HCT116 (cell line): ENCODE measurements at places on chromosomes 16 and 17. TPM values are rescaled to one million over a fixed set of nuclear protein-coding genes. Genes with fewer than 3 reads are reported as not detected.

Gene PRSS21
- 0.39 TPM for total RNA-seq

GRCh38 chr17:21034340-21035235 lies 8.2 kb downstream of the USP22 start:
- DNase-seq: no peak

- no peak for DNase-seq
Observed at GRCh38 chr16:66843191-66843590, 1.0 kb upstream of the CA7 start.

Gene MPHOSPH6
- total RNA-seq: 52.2 TPM

GRCh38 chr17:19290066-19290705 lies 53.0 kb downstream of the EPN2 start:
- no peak for DNase-seq

DNA sequence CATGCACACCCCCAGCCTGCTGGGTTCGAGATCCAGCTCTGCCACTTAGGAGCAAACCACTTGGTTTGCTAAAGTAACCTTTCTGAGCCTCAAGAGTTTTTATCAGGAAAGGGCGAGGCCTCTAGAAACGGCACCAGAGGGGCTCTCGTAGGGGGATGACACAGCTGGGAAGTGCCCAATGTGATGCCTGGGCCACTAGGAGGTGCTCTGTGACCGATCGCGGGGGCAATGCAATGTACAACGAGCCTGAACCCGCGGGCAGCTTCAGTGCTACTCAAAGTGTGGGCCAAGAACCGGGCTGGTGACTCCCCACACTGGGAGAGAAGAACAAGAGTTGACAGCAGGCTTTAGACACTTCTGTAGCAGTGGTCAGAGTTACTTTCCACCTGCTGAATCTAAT lies 9.4 kb downstream of the C16orf89 start:
- DNase-seq: peak; percentile 37

Gene SHISA6
- total RNA-seq: not detected

DNA sequence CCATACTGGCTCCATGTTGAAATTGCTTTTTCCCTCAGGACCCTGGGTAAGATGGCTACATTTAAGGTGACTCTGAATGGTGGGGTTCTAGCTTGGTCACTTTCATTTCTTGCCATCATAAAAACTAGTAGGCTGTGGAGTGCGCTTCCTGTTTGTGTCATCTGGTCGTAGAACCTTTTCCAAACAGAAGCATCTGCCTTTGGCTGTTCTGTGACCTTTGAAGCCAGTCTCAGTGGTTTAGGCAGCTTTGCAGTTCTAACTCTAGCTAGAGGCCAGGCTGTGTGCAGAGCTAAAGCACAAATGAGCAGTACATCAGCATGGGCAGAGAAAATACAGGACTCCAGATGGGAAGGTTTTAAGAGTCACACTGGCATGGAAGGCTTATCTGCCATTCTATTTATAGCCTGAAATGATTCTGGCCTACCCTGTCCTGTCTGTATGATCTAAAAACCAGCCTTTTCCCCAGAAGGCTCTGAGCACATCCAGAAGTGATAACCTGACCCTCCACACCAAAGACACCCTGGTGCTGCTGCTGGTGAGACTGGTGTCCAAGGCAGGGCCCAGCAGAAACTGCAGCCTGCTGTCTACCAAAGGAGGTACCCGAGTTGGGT lies 8.6 kb downstream of the ESRP2 start:
- DNase-seq: no peak

DNA sequence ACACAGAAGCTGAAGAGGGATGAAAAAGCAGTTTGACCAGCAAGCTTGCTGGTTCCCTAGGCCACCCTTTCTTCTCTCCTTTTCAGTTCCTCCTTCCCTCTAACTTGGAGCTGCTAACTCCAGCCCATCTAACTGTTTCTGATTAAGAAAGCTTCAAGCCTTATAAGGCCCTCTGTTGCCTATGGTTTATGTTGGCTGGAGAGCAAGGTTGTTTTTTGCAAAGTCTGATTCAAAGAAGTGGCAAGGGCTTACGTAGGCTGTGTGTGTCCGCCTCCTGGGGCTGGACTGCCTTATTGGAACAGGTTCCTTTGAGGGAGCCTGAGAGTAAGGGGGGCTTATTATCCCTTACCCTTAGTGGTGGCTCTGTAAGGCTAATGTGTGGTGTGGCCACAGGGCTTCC lies 7.1 kb downstream of the AKAP1 start:
- DNase-seq: no peak

GRCh38 chr17:58184986-58185761 lies 7.4 kb upstream of the EPX start:
- DNase-seq: no peak

- no peak for DNase-seq
Observed at GRCh38 chr17:11492511-11492910, 105.8 kb upstream of the DNAH9 start.

DNA sequence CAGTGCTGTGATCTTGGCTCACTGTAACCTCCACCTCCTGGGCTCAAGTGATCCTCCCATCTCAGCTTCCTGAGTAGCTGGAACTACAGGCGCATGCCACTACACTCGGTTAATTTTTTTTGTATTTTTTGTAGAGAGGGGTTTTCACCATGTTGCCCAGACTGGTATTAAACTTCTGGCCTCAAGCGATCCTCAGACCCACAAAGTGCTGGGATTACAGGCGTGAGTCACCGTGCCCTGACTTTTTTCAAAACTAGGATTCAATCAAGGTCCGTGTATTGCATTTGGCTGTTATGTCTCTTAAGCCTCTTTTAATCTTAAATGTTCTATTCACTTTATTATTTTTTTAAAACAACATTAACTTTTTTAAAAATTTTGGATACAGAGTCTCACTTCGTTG lies 4.3 kb upstream of the CCL22 start:
- DNase-seq: no peak

DNA sequence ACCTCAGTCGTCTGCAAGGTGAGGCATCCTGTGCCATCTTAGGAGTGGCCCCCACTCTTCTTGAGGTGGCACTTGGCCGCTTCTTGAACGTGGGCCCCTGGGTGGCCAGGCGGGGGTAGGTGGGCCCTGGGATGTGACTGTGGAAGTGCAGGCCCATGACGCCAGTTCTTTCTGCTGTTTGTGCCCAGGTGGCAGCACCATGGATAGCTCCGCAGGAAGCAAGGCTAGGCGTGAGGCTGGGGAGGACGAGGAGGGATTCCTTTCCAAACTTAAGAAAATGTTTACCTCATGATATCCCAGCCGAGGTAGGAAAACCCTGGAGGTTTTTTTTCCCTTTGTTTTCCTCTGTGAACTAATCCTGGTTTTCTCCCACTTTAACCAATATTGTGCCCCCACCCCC lies 19.8 kb downstream of the NMRAL1 start:
- DNase-seq: no peak

DNA sequence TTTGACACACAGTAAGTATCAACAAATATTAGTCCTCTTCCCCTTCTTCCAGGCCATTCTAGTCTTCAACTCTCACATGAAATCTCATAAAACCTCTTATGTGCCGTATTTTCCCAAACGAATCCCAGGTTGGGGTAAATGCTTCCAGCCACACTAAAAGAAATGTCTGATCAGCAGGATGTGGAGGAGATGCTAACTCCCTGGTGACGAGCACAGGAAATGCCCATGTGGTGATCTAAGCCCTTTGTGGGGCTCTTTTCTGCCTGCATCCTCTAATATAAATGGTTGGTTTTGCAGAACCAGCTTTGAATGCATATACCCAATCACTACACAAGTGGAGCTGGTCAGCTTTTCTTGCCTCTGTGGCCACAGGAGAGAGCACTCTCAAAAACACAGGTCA lies 498.2 kb upstream of the ERCC4 start:
- DNase-seq: no peak

- DNase-seq: no peak
Observed at GRCh38 chr17:62206550-62206949, 141.5 kb upstream of the MED13 start.

Gene MMP15
- 38.5 TPM for total RNA-seq

DNA sequence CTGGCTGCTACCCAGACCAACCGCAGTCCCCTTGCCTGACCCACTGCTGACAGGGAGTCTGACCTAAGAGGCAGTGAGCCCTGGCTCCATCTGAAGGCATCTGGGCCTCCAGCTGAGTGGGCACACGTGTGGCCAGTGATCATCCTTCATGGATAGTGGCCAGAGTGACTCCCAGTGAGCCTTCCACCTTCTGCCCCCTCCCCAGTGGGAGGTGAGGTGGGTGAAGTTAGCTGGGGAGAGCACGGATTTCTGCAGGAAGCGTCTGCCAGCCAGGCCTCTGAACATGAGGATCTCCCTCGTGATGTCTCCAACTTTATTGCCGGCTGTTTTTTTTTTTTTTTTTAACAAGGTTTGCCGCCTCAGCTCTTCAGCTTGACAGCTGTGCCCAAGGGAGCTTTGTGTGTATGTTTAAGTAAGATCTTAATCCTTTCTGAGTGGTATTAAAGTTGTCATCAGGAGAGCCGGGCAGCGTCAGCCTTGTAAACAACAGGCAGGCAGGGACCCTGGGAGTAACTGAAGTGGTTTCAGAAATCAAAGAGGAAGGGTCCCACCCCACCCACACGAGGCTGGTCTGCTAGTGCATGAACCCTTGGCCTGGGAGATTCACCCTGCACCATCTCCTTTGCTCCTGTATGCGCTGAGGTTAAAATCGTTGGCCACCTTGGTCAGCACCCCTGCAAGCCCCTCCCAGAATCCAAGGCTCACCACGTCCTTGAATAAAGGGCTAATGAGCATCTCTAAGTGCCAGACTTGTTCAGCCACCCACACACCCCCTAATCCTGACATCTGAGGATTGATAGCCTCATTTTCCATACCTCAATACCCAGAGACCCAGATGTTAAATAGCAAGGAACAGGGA lies 33.3 kb downstream of the RHBDL3 start:
- no peak for DNase-seq

GRCh38 chr16:79401782-79402181 lies 198.8 kb downstream of the MAF start:
- no peak for DNase-seq

GRCh38 chr17:76645481-76645880 lies 1.9 kb upstream of the ST6GALNAC1 start:
- DNase-seq: no peak

- DNase-seq: no peak
Observed at GRCh38 chr16:30374538-30374937, at the start of gene MYL11. TSS of gene MYL11 (plus strand) at chr16:30374802. CDS start at chr16:30374858, 56 bp downstream.

DNA sequence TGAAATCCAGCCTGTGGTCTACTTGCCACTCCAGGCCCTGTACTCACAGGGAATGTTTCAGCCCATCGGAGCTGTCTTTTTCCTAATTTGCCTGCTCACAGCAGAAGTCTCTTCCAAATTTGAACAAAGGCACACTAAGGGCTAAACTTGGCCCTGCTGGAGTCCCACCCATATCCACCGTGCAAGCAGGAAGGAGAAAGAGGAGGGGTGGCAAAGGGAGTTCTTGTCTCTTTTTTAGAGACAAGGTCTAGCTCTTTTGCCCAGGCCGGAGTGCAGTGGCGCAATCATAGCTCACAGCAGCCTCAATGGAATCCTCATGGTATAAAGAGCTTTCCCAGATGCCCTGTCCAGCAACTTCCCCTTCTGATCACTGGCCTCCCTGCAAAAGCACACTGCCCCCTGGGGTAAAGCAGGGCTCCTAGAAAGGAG lies 2.7 kb upstream of the PRM1 start:
- DNase-seq: no peak

Gene MGRN1
- total RNA-seq: 50.6 TPM

- DNase-seq: no peak
Observed at GRCh38 chr17:40175928-40176753, 1.1 kb upstream of the RAPGEFL1 start.

- DNase-seq: peak; percentile 59
Observed at GRCh38 chr17:39239640-39240314, 14.0 kb upstream of the STAC2 start.

- no peak for DNase-seq
Observed at GRCh38 chr17:66143657-66144282, 48.2 kb downstream of the CEP112 start.

GRCh38 chr16:54632322-54633220 lies 298.1 kb upstream of the IRX5 start:
- DNase-seq: no peak

DNA sequence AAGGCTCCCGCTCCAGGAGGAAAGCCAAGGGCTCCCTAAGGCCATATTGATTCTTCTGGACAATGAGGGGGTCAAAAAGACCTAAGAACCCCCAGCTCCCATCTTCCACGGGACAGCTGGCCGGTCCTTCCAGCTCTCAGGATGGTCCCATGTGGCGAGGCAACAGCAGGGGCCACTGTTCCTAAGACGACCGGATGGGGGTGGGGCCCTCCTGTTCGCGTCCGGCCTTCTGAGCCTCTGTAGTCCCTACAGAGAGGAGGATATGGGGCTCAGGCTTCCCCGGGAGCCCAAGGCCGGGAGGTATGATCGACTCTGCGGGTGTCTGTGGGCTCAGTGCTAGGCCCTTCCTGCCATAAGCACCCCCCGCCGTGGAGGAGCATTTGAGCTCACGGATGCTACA lies 6.0 kb upstream of the DCXR start:
- no peak for DNase-seq

Gene LCMT1
- total RNA-seq: 52.4 TPM

Gene MYLK3
- 0.22 TPM for total RNA-seq

Gene KCNH4
- total RNA-seq: not detected

Gene ATP2A1
- 10.3 TPM for total RNA-seq

GRCh38 chr16:11550791-11551498 lies 35.8 kb downstream of the LITAF start:
- DNase-seq: no peak

GRCh38 chr17:27491713-27492190 lies 35.5 kb downstream of the KSR1 start:
- no peak for DNase-seq

Gene CDRT4
- total RNA-seq: 6.2 TPM

DNA sequence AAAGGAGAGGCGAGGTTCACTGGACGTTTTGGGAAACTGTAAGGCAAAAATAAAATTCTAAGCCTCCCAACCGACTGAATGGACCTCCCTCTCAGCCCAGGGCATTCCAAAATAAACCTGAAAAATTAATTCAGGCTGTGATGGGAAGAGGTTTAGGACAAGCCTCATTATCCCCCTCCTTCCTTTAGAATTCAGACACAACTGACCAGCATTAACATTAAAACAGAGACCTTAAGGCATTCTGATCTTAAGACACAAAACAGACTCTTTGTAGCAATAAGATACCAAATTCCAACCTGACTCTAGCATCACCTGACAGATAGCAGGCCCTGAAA lies 298 bp upstream of the LDHD start:
- no peak for DNase-seq

DNA sequence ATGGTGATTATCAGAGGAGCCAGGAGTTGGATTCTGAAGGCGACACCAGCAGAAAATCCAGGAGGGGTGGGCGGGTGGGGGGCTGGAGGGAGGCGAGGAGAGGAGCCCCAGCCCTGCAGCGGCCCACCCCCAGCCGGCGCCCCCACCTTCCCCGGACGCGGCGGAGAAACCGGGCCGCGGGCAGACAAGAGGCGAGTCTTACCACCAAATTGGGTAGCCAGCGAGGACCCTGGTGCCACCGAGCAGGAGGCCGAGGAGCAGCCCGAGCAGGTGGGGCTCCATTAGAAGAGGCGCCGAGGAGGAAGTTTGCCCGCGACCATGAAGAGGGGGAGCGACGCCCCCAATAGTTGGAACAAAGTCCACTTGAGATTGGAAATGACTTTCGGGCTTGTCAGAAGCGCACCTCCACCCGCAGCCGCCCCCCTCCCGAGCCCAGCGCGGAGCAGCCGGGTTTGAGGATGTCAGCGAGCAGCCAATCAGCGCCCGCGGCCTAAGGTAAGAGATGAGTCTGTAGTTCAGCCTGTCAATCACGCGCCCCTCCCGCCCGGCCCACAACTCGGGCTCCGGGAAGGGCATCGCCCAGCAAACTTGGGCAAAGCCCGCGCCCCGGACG lies at the start of gene WNT3:
WNT3 (minus strand) TSS at position 377 of the 613 bp plus-strand sequence; CDS start at position 282, 95 bp downstream.
- no peak for DNase-seq

- DNase-seq: no peak
Observed at GRCh38 chr16:57984443-57985203, 13.7 kb upstream of the CNGB1 start.

GRCh38 chr16:2143878-2144485 lies 4.4 kb upstream of the RAB26 start:
- DNase-seq: no peak

Gene ADGRG3
- not detected for total RNA-seq
